GM12892 (cell line): ENCODE measurements at places on chromosomes 1 and 21.

- DNase-seq = no peak
Measured at GRCh38 chr1:199815947-199816346, 211.6 kb upstream of the NR5A2 start.

DNA sequence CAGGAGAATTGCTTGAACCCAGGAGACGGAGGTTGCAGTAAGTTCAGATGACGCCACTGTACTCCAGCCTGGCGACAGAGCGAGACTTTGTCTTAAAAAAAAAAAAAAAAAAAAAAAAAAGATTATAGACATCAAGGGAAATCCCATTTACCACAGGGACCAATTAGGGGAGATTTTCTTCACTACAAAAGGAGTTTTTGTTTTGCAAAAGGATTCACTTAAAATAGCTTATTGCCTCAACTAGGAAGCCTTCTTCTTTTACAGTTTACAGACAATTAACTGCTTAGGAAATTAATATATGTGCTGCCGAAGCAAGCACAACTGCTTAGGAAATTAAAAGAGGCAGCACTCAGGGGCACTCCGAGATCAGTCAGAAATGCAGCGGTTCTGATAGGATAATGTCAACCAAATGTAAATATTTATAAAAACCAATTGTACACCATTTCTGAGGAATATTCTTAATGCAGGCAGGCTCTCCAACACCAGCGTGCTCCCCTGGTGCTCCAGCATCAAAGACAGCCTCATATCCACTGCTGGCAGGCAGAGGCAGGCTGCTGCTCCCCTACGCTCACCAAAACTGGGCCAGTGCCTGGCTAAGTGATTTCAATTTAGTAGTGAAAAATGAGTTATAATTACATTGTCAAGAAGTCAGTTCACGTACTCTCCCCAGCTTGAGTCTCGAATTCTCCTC is 107.9 kb upstream of the RAB4A start:
- no peak for DNase-seq

DNA sequence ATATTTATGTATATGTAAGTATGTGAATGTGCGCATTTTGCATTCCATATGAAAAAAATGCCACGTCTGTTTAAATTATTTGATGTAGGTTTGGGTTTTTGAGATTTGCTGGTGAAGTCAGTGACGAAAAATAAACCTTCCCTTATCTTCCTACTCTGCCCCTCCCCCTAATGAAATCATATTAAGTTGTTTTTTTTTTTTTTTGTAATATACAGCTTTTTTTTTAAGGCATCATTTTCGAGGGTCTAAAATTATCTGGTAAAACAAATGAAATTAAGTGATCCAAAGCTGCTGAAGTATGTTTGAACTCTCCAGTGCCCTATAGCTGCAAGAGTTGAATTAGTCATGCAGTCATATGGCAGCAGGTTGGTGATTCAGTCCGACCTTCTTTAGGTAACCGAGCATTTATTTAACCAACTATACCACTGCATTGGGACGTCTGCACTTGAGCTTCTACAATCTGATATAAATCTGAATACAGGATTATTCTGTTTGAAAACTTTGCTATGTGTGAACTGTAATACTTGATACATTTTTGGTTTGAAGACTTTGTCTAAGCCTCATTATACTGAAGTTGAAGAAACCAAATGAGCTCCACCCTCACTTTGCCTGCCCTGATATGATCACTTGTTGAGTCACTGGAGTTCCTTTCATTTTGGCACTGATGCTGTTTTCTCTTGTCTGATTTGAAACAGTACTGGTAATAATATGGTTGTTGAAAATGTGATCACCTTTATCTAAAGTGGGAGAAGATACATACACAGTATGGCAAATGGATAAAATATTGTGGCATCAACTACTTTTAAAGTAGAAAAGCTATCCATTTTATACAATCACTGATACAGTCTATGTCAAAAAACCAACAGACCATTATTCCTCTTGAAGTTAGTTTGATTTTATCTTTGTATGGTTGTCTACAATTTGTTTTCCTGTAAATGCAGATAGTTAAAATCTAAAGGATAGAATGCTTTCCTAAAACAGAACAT is 11.7 kb downstream of the PDIK1L start:
- no peak for DNase-seq

GRCh38 chr1:76079475-76080227 is 5.1 kb downstream of the ST6GALNAC3 start:
- DNase-seq = no peak

GRCh38 chr1:66333466-66334199 is 200.3 kb upstream of the SGIP1 start:
- DNase-seq = no peak

GRCh38 chr1:219385787-219386427 is 212.2 kb downstream of the LYPLAL1 start:
- DNase-seq = peak; percentile 18

GRCh38 chr1:228508840-228509415 is 21.7 kb downstream of the RNF187 start:
- DNase-seq = no peak

- DNase-seq = no peak
Measured at GRCh38 chr21:30580132-30580531, 10.1 kb downstream of the KRTAP22-2 start.

GRCh38 chr1:211641044-211641800 is 34.2 kb downstream of the NEK2 start:
- no peak for DNase-seq

DNA sequence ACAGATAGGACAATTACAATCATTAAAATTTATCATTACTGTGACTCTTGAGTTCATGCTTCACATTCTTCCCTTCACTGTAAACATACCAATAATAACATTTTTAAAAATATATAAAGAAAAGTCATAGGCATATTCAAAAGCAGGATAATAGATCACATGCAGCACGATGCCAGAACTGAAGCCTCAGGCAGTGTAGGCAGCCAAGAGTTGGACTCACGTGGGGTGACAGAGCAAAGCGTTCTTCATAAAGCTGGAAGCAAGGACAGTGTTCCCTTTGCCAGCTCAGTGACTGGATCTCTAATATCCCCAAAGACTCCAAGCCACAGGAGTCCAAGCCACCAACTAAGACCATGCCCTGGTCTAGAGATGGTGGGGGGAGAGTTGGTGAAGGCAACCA is 77.7 kb downstream of the ODF2L start:
- no peak for DNase-seq

DNA sequence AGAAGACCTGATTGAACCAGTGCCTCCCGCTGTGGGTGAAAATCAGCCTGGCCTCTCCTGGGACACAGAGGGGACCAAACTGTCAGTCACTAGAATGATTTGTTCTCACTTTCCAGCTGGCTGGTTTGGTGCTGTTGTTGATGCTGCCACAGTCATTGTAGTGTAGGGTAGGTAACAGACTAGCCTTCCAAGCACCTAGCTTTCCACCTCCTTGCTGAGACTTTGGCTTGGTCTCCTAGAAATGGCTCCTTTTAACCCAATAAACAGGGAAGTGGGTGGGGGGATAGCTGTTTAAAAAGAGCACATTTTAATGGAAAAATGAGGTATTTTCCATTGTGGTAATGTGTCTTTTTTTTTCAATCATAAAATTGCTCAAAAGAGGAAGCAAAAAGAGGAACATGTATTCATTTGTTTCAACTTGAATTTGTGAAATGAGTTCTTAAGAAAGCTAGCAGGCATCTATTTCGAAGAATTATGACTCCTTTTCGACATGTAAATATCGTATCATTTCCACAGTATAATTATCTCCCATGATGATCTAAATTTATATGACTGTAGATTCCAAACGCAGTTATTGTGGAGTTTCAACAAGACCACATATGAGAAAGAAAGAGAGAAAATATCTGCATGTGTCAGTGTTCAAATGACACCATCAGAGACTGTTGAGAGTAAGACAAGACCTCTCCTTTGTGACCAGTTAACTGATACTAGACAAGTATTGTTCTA is 190.1 kb downstream of the HLX start:
- DNase-seq = no peak

GRCh38 chr1:83770319-83770661 is 228.6 kb downstream of the TTLL7 start:
- DNase-seq = no peak

GRCh38 chr1:206067486-206068227 is 14.7 kb downstream of the RHEX start:
- no peak for DNase-seq

DNA sequence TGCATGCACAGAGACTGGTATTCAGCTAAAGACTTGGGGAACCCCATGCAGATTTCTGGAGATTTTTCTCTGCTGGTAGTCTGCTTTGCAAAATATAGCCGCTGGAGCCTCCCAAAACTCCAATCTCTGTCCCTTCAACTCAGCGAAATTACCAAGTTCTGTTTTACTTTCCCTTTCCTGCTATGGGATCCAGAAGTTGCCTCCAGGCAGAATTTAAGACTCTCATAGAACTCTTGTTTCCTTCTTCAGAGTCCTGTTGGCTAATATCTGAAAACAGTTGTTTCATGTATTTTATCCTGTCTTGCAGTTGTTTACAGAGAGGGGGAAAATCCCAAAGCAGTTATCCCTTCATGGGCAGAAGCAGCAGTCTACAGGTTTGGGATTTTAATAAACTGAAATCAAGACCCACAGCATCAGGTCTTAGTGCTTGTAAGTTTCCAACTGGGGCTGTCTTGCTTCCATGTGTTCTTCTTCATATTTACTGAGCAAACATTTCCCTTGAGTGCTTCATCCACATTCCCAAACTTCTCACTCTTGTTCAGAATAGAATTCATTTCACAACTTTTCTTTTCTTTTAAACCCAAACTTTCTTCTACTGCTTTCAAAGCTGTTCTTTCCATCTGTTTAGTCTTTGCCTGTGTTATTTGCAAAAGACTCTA is 221.3 kb upstream of the DMRTA2 start:
- DNase-seq = no peak

GRCh38 chr1:85229574-85230097 is 28.8 kb upstream of the SYDE2 start:
- no peak for DNase-seq

DNA sequence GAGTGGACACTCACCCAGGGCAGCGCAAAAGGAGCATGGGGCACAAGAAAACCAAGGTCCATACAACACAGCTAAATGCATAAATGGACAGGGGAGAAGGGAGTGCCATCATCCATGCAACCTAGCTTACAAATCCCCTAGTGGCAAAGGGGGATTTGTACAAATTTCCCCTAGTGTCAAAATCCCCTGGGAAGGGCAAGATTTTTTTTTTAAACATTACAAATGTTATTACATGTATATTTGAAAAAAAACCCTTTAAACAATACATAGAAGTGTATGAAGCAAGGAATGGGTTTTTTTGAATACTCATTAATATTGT is 89.6 kb upstream of the IVNS1ABP start:
- no peak for DNase-seq

- no peak for DNase-seq
Measured at GRCh38 chr21:25572861-25573310, 34.4 kb downstream of the MRPL39 start.

DNA sequence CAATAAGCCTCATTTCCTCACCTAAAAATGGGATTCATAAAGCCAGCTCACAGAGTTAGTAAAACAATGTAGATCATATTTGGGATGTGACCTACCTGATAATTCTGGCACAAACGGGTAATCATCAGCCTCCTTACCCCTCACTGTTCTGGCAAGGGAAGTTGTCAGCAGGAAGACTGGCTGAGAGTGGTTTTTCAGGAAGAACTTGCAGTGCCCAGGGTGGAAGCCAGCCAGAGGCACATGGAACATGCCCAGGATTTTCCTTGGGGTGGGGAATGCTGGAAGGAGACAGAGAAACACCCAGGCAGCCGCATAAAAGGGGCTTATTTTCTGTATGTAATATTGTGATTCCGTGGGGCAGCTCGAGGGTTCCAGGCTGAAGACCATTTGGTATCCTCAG is 7.7 kb upstream of the SLC5A9 start:
- DNase-seq = no peak

DNA sequence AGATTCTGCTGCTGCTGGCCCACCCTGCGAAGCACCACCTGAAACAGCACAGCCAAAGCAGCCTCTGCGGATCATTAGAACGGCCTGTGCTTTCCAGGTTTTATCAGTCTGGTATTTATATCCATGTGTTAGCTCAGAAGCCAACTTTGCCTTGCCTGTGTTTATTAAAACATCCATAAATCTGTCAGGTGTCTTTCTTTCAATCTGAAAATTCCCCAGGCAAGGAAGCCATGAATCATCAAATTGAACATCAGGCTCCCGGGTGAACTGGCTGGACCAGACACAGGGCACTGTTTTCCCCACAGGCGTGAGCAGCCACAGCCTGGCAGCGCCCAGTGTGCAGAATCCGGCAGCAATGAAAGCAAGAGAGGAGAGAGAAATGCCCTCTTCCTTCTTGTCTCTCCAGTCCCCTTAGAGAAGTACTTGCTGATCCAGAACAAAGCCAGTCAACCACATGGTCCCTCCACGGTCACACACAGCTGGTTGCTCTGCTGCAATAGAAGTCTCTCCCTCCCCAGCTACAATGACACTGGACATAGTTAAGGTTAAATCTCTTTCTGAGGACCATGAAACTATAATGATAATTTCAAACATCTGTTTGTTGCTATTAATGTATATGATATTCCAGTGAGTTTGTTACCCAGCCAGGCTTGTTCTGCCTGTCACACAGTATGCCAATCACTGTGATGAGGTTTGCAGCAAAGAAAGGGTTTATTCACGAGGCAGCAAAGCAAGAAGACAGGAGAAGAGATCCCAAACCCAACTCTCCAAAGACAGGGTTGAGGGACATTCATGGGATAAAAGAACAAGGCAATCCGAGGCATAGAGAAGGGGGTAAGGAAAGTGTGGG is 212.1 kb upstream of the FMN2 start:
- DNase-seq = no peak

- no peak for DNase-seq
Measured at GRCh38 chr1:232707142-232707541, 77.2 kb upstream of the SIPA1L2 start.

DNA sequence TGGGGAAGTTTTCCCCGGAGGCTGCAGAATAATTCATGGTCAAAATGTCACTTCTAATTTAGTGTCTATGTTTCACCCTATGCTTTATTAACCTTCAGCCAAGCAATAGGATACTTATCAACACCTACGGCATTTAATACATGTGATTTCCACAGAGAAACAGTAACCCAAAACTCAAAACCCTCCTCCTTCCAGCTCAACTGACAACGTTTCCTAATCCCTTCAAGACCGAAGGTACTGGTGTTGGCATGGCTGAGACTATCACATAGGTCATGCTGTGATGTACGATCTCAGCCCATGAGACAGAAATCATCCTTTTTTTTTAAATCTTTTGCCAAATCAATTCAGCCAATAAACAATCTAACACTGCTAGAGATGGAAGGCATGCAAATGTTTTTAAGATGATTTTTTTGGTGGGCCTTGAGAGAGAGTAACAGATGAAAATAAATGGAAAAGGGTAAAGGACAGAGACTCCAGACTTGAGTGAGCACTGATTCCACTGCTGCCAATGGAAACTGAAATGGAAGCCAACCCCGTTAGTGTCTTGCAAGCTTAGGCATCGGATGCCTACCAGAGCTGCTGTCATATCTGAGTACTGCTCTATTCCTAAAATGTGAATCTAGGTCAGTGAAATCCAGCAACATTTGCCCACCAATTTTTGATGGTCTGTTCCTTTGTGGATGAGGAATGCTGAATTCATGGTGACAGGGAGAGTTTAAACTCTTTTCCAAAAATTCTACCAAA is 63.4 kb upstream of the BCL10 start:
- no peak for DNase-seq

DNA sequence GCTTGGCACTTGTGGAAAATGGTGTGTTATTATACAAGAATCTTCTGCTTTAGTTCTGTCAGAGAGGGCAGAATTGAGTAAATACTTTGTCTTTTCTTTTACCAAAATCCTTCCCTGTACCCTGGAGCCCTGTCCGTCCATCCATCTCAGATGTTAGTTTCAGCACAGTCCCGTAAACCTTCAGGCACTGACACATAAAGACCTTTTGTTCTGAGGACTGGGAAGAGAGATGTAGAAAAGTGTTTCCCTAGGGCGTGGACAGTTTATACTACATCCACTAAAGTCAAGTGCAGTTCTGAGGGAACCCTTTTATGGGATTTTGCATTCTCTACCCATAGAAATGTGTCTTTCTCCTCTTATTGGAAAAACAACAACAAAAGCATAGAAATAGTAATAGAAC is 162.4 kb downstream of the PDE4B start:
- DNase-seq = no peak
